ENCODE measurements at places on chromosomes 6 and 20.

DNA sequence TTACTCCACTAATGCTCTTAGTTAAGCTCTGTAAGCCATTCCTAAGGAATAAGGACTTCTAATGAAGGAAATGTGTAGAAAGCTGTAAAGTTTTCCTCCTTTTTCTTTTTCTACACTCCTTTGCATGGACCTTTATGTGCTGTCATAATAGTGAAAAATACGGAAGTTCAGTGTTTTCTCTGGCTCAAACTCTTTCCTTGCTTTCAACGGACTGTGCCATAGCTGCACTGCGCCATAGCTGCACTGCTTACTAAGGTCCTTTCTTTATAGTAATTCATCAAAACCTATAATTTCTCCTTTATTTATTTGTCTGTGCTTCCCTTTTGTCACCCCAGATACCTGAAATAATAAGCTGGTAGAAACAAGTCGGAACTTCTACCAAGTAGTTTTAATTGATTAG, 67.3 kb downstream of the RNF144B start:
- DNase-seq, result no peak

DNA sequence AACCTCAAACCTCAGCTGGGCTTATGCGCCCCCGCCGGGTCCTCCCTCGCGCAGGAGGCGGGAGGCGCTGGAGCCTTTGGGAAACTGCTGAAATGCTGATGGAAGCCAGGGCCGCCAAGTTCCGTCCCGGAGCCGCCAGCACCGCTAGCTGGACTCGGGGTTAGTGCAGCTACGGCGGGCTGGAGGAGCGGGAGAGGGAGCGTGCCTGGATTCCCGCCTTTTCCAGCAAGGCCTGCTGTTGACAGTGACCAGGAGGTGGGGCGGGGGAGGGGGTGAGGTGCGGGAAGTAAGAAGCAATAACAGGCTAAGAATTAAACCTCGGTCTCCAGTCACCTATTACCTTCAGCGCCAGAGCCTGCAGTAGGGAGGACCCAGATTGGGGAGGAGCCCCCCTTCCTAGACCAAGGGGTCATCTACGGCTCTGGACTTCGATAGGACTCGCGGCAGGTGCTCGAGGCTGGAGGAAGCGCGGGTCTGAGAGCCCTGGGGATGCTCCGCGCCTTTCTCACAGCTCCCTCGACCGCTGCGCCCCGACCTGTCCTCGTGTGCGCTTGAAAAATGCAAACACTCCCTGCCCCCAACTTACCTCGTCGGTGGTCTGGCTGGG, 20.5 kb downstream of the COL9A1 start:
- no peak for DNase-seq

- peak; percentile 77 for DNase-seq
Observed at GRCh38 chr6:158009114-158009891, 27.6 kb downstream of the SYNJ2 start.

GRCh38 chr6:108293527-108294296, 1.1 kb upstream of the AFG1L start:
- DNase-seq, result no peak

DNA sequence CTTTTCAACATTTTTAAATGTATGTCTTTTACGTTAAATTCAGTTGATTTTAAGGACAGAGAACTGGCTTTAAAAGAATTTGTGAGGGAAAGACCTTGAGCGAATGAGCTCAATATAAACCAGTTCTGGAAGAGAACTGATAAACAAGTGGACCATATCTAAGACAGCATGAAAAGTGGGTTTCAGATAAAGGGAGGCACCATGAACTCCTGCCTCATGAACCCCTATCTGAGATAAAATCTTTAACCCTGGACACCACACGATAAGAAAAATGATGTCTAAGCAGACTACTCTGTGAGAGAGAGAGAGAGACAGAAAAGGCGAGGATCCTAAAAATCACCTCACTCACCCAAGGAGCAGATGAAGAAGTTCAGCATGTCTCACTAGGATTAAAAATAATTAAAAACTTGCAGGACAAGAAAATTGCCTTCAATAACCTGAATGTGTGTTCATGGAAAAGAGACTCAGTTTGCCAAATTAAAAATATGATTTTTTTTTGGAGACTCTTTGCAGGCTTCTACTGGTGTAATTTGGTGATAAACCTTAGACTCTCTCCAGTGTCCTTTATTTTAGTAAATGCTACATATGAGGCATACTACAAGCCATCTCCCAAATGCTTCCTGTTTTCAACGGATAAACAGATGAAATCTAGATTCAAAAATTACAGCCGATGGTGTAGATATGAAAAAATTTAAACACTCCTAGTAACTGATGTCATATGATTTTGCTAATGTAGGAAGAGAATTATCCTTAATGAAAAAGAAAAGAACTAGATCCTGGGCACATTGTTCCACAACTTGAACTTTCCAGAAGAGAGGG, 299.5 kb downstream of the ADGB start:
- no peak for DNase-seq

- DNase-seq, result no peak
Observed at GRCh38 chr6:38774929-38775707, 60.0 kb downstream of the DNAH8 start.

DNA sequence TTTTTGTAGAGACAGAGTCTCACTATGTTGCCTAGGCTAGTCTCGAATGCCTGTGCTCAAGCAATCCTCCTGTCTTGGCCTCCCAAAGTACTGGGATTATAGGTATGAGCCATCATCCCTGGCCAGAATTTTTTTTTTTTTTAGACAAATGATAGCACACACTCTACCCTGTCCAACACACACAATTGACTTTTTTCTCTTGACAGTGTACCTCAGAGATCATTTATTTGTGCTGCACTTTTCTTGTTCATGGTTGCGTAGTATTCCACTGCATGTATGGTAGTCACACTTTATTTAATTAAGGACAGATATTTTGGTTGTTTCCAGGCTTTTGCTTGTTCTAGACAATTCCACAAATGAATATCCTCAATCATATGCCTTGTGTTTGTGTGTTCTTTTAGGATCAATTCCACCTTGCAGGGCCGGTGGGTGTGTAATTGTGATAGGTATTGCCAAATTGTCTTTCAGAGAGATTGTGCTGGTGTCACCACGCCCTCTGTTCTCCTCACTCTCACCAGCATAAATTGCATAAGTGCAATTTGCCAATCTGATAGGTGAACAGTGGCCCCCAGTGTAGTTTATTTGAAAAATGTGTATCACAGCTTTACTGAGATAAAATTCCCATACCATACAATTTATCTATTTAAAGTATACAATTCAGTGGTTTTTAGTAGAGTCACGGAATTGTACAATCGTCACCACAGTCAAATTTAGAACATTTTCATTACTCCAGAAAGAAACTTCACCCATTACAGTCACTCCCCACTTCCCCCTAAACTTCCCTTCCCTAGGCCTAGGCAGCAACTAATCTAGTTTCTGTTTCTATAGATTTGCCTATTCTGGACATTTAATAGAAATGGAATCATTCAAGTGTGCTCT, 20.1 kb downstream of the SRC start:
- DNase-seq, result no peak

GRCh38 chr6:161327360-161327953, 53.6 kb upstream of the AGPAT4 start:
- no peak for DNase-seq

DNA sequence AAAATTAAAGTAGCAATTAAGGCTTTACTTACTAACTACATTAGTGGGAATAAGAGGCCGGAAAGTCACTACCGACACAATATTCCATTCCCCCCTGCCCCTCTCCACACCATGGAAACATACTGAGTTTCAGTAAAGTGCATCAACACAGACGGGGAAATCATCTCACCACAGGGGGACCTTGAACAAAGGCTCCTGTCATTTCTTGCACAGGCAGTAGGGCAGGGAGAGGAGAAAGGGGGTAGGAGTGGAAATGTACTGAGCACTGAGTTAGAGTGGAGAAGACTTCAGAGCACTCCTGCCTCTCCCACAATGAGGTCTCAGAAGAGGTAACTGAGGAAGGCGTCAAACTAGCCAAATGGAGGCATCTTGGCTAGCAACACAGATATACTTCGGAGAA, 1426.9 kb upstream of the EYS start:
- no peak for DNase-seq

- DNase-seq, result no peak
Observed at GRCh38 chr6:112576423-112576822, 229.3 kb downstream of the RFPL4B start.

DNA sequence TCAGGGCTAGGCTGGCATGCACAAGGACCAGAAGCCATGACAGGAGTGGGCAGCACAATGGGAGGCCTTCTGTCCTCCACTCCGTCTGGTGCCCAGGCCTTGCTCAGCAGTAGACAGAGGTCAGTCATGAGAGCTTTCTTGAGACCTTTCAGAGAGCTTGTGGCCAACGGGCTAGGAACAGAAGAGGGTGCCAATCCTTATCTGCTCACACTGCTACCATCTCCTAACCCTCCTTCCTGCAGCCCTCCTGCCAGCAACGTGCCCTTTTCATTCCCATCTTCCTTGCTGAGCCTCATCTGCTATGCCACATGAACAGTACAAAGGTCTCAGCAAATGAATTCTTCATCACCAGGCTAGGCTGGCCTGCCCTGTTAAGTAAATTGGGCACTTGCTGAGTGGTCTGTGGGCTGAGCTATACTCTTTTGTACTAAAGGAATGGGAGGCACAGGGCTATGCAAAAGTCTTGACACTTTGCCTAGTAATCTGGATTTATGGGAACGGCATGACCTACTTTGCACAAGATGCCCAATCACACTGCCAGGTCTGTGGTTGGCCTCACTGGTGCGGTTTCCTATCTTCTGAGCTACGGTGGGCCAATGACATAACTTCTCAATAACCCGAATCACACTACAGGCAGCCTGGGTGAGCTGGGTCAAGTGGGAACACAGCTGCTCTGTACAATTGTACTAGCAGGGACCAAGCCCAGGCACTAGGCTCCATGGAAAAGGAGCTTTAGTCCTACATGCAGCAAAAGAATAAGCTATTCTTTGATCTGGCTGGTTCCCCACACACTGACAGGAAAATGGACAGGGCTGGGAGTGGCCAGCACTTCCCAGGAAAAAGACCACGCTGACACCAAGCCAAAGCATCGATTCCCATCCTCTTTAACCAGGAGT, 47.8 kb downstream of the ELOVL5 start:
- DNase-seq, result no peak

GRCh38 chr6:142878407-142878806, 66.6 kb downstream of the HIVEP2 start:
- no peak for DNase-seq

DNA sequence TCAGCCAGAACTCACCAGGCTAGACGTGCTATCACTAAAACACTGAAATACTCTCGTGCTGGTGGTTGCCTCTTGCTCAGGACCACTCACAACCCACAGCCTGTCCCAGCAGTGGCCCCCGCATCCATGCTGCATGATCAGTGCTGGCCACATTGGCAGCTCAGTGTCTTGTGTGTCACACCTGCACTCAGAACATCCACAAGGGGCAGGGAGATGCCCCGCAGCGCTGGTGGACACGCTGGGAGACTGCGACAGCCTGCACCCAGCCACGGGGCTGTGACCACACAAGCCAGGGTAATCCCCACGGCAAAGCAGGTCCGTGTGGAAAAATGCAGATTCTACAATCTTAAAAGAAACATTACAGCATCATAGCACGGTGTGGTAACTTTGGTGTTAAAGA, 23.9 kb upstream of the APMAP start:
- DNase-seq, result no peak

- DNase-seq, result no peak
Observed at GRCh38 chr6:17972074-17972952, 15.1 kb downstream of the KIF13A start.

- no peak for DNase-seq
Observed at GRCh38 chr6:32906539-32906938, 34.3 kb downstream of the HLA-DMB start.

- DNase-seq, result peak; percentile 0
Observed at GRCh38 chr6:50185006-50185405, 135.3 kb upstream of the DEFB112 start.

GRCh38 chr6:165872311-165872710, 209.3 kb upstream of the PDE10A start:
- DNase-seq, result no peak

DNA sequence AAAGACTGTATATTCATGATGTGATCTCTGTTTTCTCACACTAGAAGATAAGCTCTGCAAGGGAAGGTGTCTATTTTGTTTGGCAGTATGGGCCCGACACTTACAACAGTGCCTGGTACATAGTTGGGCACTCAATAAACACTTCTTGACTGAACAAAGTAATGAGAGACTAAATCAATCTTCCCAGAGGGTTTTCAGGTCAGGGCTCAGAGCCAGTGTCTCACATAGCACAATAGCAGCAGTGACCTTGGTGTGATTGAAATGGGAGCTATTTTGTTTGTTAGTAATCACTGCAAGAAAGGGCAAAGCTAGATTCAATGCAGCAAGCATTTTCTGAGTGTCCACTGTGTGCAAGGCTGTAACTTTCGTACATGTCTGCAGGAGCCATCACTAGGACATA, 26.4 kb upstream of the GCM1 start:
- DNase-seq, result no peak

DNA sequence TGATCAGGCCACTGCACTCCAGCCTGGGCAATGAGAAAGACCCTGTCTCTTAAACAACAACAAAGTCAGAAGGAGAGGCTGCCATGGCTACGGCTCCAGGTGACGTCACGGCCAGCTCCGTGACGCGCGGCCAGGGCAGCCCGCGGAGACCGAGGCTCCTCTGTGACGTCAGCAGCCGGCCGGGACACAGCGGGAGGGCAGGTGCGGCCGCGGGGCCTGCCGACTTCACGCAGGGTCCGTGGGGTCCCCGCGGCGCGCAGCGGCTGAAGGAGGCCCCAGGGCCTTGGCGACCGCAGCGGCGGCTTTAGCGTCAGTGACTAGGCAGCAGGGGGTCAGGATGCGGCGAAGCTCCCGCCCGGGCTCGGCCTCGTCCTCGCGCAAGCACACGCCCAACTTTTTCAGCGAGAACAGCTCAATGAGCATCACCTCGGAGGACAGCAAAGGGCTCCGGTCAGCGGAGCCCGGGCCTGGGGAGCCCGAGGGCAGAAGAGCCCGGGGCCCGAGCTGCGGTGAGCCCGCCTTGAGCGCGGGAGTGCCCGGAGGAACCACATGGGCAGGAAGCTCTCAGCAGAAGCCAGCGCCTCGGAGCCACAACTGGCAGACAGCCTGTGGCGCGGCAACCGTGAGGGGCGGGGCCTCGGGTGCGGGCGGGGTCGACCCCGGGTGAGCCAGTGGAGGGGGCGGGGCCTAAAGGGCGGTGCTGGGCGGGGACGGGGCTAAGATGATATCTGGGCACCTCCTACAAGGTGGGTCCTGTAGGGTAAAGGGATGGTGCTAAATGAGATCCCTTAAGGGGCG, at the start of gene SPAG4:
SPAG4 (plus strand) TSS at position 163 of the 798 bp plus-strand sequence; CDS start at position 338, 175 bp downstream.
- peak; percentile 100 for DNase-seq

DNA sequence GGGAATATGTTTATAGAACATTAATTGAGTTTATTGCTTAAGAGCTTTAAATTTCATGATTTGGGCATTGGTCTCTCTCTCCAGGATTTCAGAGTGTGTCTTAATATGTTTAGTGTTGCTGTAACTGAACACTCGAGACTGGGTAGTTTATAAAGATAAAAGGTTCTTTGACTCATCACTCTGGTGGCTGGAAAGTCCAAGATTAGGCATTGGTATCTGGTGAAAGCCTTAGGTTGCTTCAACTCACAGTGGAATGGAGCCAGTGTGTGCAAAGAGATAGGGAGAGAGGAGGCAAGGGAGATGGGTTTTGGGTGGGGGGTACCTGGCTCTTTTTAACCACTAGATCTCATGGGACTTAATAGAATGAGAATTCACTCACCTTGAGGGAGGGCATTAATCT, 35.6 kb upstream of the DTNBP1 start:
- no peak for DNase-seq

GRCh38 chr6:24844903-24845302, 46.2 kb upstream of the ARMH2 start:
- no peak for DNase-seq

- DNase-seq, result no peak
Observed at GRCh38 chr20:19335341-19335740, 122.9 kb downstream of the SLC24A3 start.

GRCh38 chr20:1381753-1382591, 10.9 kb downstream of the FKBP1A start:
- peak; percentile 61 for DNase-seq

- no peak for DNase-seq
Observed at GRCh38 chr20:44218446-44218845, 7.9 kb upstream of the OSER1 start.

Data from NCI-H2081 (cell line).